Germinal center (tissue), 1 donor: ENCODE measurements at places on chromosomes 12 and 14.

GRCh38 chr12:74043343-74043742, 494.3 kb upstream of the ATXN7L3B start:
- no peak for DNase-seq

GRCh38 chr12:127819056-127819455, 447.9 kb upstream of the TMEM132C start:
- DNase-seq: no peak

DNA sequence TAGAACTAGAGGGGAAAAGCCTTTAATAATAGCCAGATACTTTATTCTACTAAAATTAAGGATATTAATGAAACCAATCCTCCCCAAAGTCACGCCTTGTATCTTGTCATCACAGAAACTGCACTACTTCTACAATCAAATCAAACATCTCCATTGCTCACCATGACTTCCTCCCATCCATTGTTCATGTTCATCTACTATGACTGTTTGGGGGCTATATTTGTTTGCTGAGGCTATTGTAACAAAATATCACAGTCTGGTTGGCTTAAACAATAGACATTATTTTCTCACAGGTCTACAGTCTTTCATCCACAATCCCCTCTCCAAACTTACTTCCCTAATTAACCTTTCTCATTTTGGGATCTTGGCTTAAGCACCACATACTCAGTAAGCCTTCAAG, 193.6 kb upstream of the FSCB start:
- DNase-seq: no peak

DNA sequence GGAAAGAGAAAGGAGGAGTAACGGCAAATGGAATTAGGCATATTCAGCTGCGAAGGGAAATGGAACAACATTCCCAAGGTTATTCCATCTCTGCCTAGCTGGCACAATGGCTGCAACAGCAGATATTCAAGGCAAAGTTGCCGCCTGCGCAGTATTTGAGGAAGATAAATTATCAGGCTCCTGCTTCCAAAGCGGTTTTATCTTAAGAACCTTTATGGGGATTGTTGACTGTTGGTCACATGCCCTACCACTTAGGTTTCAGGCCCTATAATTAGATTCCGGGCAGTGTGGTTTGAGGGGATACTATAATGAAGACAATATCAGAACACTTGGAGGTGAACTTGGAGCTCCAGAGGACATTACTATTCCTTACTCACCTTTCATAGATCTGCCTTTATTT, 99.7 kb downstream of the FGD4 start:
- no peak for DNase-seq

GRCh38 chr12:25757037-25757665, 201.3 kb upstream of the RASSF8 start:
- no peak for DNase-seq

GRCh38 chr14:24818058-24818822, 184.2 kb upstream of the GZMB start:
- DNase-seq: no peak

GRCh38 chr12:105848286-105848685, 290.5 kb downstream of the NUAK1 start:
- no peak for DNase-seq

DNA sequence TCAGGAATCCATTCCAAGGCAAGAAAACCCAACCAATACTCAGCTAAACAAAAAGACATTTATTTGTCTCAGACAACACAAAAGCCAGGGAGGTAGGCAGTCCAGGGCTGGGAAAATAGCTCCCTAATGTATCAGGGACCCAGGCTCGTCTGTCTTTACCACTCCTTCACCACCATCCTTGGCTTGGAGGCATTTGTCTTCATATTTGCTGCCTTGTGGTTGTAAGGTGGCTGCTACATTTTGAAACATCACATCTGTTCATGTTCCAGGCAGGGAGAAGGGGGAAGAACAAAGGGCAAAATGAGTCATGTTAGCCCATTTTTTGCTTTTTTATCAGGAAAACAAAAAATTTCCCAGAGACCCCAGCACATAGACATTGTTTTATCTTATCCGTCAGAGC, 44.8 kb upstream of the PCED1B start:
- DNase-seq: no peak

DNA sequence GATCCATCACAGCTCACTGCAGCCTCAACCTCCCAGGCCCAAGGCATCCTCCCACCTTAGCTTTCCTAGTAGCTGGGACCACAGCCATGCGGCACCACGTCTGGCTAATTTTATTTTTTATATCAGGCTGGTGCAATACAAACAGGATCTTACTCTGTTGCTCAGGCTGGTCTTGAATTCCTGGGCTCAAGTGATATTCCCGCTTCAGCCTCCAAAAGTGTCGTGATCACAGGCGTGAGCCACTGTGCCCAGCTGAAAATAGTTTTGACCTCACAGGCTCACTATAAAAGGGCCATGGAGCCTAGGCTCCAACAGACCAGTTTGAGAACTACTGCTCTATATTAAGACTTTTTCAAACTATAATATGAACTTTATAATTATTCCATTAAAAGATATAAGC, 37.3 kb downstream of the SNX6 start:
- DNase-seq: no peak

DNA sequence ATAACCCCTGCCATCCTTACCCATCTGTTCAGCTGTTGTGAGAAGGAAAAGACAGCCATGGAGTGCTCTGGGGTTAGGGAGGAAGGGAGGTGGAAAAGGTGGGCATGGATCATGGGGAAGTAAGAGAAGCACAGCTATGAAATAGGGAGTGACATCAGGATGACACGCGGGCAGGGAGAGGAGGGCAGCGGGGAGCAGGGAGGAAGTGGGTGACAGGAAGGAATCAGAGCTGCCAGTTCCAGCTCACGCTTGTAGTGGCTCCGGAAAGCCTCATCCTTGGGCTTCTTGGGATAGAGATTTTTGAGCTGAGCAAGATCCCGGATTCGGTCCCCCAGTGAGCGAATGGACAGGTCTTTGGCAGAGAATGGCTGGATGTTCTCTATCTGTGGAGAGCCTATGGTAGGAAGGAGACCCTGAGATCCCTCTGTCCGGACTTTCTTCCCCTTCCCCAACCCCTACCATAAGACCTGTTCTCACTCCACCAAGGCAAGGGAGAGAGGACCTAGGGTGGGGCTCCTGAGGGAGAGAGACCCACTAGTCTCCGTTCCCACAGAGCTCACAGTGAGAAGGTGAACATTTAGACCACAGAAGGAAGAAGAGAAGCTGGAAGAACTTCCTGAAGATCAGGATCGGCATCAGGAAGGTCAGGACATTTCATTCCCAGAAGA, 10.3 kb downstream of the NAB2 start:
- peak; percentile 1 for DNase-seq

GRCh38 chr12:116931665-116932064, 20.9 kb downstream of the FBXW8 start:
- no peak for DNase-seq

DNA sequence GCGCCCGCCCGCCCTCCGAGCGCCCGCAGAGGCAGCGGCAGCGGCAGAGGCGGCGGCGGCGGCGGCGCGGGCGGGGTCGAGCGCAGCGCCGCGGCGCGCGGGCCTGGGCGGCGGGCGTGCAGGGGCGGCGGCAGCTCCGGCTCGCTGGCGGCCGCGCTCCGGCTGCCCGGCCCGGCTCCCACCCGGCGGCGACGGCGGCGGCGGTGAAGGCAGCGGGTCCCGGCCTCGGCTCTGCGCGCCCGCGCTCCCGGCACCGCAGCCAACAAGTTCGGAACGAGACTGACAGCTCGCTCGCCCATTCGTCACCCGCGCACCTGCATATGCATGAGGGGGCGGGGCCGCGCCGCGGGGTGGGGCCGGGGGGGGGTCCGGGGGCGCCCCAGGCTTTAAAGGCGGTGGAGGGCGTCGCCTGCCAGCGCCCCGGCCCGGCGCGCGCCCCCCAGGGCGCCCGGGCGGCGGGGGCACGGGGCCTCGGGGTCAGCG, at the start of gene JAG2:
JAG2 (minus strand) TSS at position 281 of the 483 bp plus-strand sequence. CDS start 356 bp downstream, outside the sequence.
- peak; percentile 51 for DNase-seq

GRCh38 chr14:105682956-105683570, 156.7 kb downstream of the TMEM121 start:
- DNase-seq: no peak

GRCh38 chr14:48546996-48547395, 871.6 kb upstream of the MDGA2 start:
- DNase-seq: no peak

GRCh38 chr12:26317942-26318575, 122.7 kb downstream of the SSPN start:
- peak; percentile 32 for DNase-seq

DNA sequence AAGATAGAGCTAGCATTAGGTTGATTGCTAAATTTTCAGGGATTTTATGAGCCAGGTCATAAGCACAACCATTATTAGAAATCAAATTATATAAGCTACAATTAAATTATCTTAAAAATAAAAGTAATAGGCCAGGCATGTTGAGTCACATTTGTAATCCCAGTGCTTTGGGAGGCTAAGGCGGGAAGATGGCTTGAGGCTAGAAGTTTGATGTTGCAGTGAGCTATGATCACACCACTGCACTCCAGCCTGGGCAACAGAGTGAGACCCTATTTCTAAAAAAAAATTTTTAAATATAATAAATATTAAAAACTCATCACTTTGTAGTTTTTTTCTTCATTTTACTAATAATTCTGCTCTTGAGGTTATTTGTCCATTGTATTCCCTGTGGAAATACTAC, 1.9 kb upstream of the LIMA1 start:
- DNase-seq: no peak

DNA sequence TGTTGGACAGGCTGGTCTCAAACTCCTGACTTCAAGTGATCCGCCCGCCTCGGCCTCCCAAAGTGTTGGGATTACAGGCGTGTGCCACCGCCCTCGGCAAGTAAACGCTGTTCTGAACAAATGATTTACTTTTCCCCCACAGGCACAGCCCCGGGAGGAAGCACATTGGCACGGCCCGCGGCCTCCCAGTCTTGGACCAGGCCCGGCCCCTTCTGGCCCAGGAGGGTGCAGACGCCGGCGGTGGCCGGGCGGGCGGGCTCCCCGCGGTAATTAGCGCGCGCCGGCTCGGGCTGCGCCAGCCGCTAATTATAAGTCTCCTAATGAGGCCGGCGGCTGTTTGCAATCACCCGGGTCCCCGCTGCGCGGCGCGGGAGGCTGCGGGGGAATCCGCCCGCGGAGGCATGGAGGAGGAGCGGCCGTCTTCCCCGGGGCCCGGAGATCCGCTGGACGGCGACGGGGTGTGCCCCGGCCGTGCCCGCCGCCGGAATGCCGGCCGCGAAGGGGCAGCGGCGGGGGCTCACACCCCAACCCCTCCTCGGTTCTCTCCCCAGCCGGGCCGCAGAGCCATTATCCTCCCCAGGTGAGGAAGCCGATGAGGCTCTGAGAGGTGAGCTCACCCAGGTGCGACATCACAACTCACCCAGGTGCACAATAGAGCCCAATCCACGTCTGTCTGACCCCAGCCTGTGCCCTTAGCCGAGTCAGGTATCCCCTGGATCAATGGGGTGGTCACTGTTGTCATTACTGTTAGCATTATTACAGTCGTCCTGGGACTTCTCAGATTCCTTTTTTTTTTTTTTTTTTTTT, 3.3 kb upstream of the POP5 start:
- peak; percentile 55 for DNase-seq

DNA sequence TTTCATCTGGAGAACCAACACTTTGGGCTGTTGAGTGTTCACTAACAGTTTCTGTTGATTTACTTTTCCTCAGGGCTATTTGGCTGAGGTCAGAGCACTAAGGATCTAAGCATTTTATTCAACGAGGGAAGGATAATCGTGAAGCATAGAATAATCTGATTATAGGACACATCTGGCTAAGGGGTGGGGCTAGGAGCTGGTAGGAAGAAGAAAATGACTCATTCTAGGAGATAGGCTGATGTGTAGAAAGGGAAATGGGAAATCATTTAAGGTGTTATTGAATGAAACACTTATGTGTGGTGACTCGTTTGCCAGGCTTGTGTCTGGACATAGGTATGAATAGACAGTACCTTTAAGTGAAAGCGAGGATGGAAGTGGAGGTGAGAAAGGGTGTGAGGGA, 167.2 kb downstream of the ETNK1 start:
- no peak for DNase-seq

DNA sequence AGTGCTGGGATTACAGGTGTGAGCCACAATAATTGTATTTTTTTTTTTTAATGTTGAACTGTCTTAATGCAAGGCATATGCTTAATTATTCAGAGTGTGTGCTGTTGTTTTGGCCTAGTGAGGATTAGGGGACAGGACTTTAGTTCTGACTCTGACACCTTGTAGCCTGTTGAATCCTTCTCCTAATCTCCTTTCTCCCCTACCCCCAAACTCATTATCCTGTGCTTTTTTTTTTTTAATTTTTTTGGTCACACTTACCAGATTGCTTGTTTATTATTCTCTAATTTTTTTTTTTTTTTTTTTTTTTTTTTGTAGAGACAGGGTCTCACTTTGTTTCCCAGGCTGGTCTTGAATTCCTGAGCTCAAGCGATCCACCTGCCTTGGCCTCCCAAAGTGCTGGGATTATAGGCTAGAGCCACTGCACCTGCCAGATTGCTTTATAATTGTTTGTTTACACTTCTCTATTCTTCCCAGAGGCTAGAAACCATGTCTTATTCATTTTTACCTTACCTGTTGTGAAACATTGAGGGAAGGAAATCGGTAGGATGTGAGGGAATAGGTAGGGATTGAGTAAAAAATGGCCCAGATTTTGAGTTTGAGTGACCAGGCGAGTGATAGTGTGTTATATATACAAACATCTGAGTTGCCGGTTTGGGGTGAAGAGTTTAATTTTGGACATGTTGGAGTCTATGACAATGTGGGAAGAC, 32.2 kb downstream of the DIP2B start:
- no peak for DNase-seq

GRCh38 chr14:22047115-22047514, 373.5 kb upstream of the OR4E1 start:
- peak; percentile 30 for DNase-seq

DNA sequence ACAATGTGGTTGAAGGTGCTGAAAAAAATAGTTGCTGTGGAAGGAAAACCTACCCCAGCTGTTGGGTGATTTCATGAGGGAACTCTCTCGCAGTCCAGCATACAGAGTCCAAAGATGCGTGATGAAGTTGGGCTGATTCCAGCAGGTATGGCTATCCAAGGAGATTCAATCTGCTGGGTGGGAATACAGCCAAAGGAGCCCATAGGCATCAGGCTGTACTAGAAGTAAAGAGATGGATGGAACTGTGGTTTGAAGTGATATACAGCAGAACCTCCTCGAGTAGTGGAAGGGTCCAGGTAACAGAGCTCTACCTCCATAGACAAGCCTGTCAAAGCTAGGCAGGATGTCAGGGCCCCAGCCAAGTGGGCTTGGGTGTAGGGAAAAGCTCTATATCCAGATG, 11.5 kb upstream of the TMTC2 start:
- DNase-seq: no peak

GRCh38 chr12:124720681-124721500, 142.8 kb downstream of the SCARB1 start:
- DNase-seq: no peak
